ENCODE measurements at places on chromosomes 6 and 20.

- no peak for DNase-seq
Observed at GRCh38 chr6:53070806-53071205, 5.6 kb downstream of the FBXO9 start.

GRCh38 chr6:6497976-6498375 is 90.5 kb upstream of the LY86 start:
- no peak for DNase-seq

GRCh38 chr6:7726416-7727085 is 652 bp downstream of the BMP6 start:
- no peak for DNase-seq

GRCh38 chr20:1626528-1627199 is 6.9 kb upstream of the SIRPB1 start:
- DNase-seq: no peak

DNA sequence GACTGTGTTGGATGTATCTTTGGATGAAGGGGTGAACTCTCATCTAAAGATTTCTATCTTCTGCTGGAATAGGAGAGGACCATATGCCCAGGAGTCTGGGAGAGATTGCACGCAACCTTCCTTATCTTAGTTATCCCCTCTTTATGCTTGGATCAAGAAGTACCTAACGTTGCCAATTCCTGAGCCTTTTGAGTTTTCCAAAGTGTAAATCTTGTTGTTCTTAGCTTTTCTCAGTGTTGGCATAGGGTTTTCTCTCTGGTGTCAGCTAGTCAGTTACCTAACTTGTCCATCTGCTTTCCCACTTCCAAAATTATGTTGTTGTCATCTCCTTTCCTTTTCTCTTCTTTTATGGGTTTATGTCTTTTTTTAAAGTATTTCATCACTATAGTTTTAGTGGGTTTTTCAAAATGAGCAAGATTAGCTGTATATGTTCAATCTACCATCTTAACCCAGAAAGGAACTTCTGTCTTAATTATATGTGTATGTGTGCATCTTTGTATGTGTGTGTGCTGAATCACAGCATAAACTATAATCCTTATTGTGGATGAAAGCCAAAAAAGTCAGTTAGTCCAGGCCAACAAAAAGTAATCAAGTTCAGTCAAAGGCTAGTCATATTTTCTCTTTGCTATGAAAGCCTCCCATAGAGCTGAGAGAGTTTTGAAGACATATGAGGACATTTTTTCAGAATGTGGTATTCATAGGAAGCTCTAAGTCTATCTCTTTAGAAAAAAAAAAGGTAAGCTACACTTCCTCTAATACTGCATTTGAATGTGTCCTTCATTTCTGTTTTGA is 72.1 kb downstream of the KHDC1L start:
- DNase-seq: no peak

GRCh38 chr20:64261138-64261537 is 5.6 kb downstream of the PCMTD2 start:
- DNase-seq: no peak
